ENCODE measurements at places on chromosomes 16 and 17.

DNA sequence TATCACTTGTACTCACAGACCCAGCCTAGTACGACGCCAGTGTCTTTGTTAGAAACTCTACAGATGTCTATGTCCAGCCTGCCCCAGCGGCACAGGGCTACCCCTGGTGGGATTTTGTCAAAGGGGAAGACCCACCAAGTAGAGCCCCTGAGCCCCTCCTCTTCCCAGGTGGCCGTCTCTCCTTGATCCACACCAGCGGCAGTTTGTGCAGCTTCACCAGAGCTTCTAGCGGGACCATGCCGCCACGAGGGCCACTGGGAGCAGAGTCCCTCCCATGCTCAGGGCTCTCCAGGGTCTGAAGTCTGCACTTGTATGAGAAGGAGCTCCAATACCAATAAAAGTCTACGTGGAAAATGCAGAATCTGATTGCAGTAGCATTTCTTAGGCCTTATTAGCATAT, 157.1 kb downstream of the RPTOR start:
- no peak overlapping the region for H3K27ac ChIP-seq
- no peak overlapping the region for H3K4me3 ChIP-seq
- no peak for DNase-seq
- H3K27me3 ChIP-seq = no peaks in the 10 kb centered on the region
- H3K36me3 ChIP-seq = no peaks in the 10 kb centered on the region

DNA sequence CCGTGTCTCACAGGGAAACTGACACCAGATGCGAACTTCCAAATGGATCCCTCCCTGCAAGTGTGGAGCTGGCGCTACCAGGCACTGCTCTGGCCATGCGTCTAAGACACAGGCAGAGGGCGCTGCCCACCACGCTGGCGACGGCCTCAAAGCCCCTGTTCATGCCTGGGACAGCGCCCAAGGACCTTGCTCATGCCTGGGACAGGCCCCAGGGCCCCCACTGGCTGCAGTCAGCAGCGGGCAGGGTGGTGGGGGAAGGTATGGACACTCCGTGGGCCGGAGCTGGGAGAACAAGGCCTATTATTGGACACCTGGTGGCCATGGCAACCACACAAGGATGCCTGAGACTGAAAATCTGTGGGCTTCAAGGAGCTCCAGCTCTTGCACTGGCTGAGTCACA, 8.8 kb downstream of the ZG16B start:
- no peaks in the 10 kb centered on the region for H3K27me3 ChIP-seq
- H3K36me3 ChIP-seq = no peaks in the 10 kb centered on the region
- peaks cover 8% of the 10 kb centered on the region for H3K4me1 ChIP-seq
- DNase-seq = peak; percentile 79
- no peak overlapping the region for H3K27ac ChIP-seq

GRCh38 chr16:65480281-65481091, 358.6 kb upstream of the CDH11 start:
- H3K4me3 ChIP-seq = no peak overlapping the region
- H3K4me1 ChIP-seq = no peaks in the 10 kb centered on the region

DNA sequence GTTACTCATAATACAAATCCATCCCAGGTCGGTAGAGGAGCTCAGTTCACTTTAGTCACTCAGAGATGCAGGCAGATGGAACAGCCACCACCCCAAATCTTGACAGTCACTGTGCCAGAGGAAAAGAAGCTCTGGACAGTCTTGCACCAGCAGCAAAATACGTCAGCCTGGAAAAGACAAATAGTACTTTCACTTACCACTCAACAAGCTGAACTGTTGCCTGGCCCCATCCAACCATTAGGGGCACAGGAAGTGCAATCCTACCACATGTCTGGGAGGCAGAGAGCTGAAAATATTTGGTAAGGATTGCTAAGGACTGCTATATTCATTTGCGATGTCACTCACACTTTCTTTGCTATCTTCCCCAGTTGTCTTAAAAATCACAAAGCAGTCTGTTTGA, 239.1 kb upstream of the TOX3 start:
- H3K4me3 ChIP-seq = no peak overlapping the region
- no peaks in the 10 kb centered on the region for H3K4me1 ChIP-seq
- H3K27me3 ChIP-seq = no peaks in the 10 kb centered on the region
- H3K36me3 ChIP-seq = no peaks in the 10 kb centered on the region

GRCh38 chr17:4940555-4941318, 669 bp downstream of the RNF167 start:
- peak overlapping the region; percentile 92 for H3K4me3 ChIP-seq
- peak; percentile 92 for DNase-seq
- H3K36me3 ChIP-seq = peaks cover 13% of the 10 kb centered on the region
- H3K27ac ChIP-seq = peak overlapping the region; percentile 90
- H3K4me1 ChIP-seq = peaks cover 36% of the 10 kb centered on the region
